ENCODE measurements at places on chromosomes 16 and 17.
A peak's percentile ranks its signal among the peaks of the same experiment; 100 is the strongest.

GRCh38 chr17:48804936-48805411, 12.1 kb downstream of the TTLL6 start:
- DNase-seq: no peak

DNA sequence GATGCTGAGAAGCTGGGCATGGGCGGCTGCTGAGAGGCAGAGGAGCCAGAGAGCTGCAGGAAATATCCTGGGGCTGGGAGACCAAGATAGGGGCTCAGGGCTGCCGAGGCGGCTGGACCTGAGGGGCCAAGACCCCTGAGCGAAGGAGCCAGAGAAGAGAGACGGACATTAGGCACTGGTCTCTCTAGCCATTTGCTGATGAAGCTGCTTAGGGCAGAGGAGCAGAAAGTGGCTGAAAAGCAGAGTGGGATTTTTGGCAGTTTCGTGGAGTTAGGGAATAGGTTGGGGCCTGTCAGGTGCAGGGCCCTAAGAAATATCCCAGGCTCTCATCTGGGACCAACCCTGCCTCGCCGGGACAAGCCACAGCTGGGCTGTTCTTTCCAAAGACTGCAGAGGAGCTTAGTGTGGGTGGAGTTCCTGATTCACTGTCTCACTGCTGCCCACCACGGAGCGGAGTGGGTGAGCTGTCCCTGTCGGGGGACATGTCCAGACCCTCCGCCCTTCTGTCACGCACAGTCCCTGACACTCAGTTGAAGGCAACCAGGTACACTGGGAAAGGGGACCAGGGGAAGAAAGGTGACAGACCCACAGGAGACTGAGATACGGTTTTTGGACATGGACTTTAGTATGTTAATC, 11.3 kb upstream of the DNASE1 start:
- DNase-seq: no peak

- DNase-seq: no peak
Measured at GRCh38 chr17:48995974-48996721, 1.0 kb upstream of the IGF2BP1 start.

GRCh38 chr17:28038802-28039201, 3.7 kb upstream of the NLK start:
- DNase-seq: peak; percentile 24

DNA sequence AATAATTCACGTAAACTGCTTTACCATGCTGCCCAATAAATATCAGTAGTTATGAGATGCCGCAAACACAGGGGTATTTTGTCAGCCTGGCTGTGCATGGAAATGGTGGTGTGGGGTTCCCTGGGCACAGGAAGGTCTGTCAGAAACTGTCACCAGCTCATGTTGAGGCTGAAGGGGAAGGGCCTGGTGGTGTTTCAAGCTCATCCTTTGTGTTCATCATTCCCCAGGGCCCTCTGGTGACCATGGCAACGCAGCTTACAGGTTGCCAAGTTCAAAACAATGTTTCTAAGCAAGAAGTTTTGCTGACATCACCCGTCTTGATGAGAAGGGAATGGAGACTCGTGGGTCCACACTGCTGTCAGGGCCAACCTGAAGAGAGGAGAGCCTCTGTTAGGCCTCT, 348.9 kb upstream of the C16orf82 start:
- DNase-seq: no peak

DNA sequence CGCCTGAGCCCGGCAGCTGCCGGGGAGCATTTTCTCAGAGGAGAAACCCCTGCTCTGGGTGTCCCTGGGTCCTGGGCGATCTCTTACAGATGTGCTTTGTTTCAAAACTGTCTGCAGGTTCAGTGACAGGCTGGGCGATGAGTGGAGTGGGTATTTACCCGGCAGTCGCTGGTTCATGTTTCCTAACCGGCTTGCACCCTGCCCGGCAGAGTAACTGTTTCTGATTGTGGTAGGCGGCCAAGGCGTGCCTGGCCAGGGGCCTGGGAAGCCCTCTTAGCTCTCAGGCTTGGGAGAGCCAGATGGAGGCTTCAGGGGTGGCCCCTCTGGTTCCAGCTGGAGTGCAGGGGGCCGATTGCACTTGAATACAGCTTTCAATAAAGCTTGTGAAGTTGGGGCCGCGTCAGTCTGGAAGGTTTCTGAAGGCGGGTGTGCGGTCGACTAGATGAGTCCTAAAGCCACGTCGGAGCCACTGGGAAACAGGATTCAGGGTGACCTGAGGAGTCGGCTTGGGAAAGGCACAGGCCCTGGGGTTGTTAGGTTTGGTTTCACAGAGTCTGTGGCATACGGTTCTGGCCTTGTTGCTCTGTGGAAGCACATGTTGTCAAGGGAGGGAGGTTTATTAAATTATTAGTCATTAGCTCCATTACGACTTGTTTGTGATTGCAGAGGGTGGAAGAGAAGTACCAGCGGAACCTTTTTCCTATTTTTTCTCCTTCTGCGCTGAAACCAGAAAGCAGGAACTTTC, 1.4 kb downstream of the BAIAP2 start:
- DNase-seq: no peak

GRCh38 chr16:78842950-78843349, 743.5 kb downstream of the WWOX start:
- no peak for DNase-seq

- DNase-seq: no peak
Measured at GRCh38 chr17:30922235-30923030, 688 bp downstream of the ADAP2 start.

GRCh38 chr16:23145186-23145585, 4.1 kb downstream of the USP31 start:
- DNase-seq: no peak

DNA sequence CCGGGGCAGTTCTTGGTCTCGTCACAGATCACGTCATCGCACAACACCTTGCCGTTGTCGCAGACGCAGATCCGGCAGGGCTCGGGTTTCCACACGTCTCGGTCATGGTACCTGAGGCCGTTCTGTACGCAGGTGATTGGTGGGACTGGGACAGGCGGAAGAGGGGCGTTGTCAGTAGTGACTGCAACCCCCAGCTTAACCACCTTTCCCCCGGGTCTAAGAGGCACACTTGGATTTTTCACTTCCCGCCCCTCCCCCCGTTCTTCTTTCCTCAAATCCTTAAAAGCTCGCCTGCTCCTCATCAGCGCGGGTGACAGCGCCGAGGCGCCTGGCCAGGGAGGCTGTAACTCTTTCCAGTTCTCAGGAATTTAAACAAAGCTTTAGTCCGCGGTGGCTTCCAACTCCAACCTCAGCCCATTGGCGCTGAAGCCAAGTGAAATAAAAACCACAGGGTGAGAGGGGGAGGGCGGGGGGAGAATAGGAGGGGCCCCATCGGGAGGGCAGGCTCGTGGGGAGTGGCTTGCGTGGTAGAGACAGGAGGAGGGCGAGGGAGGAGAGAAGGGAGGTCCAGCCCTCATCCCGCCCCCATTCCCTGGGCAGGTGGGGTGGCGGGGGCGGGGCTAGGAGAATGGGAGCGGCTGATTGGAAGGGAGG, 1.5 kb downstream of the COL1A1 start:
- no peak for DNase-seq

DNA sequence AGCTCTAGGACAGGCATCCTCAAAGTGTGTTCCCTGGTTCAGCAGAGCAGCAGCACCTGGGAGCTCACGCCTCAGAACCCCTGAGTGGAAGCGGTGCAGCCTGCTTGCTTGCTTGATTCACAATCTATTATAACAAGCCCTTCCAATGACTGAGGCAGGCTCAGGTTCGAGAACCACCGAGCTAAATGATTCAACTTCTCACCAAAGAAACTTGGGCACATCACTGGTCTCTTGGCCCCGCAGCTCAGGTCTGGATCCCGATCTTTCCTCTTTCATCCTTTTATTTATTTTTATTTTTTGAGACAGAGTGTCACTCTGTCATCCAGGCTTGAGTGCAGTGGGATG, 24.5 kb downstream of the CLUH start:
- no peak for DNase-seq

DNA sequence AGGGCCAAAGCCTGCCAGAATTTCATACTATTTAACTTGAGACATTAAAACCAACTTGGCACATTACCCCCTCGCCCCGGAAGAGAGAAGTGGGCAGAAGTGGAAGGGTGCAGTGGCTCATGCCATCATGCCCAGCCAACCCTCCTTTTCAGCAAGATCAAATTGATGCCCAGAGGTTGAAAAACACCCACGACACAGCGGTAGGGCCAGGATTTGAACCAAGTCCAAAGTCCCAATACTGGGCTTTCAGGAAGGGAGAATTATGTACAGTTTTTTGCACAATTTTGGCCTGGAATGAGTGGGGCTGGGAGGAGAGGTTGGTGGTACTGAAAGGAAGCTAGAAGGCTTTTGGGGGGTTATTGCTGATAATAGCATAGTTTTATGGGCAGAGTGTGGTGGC, 11.0 kb downstream of the PDP2 start:
- no peak for DNase-seq

DNA sequence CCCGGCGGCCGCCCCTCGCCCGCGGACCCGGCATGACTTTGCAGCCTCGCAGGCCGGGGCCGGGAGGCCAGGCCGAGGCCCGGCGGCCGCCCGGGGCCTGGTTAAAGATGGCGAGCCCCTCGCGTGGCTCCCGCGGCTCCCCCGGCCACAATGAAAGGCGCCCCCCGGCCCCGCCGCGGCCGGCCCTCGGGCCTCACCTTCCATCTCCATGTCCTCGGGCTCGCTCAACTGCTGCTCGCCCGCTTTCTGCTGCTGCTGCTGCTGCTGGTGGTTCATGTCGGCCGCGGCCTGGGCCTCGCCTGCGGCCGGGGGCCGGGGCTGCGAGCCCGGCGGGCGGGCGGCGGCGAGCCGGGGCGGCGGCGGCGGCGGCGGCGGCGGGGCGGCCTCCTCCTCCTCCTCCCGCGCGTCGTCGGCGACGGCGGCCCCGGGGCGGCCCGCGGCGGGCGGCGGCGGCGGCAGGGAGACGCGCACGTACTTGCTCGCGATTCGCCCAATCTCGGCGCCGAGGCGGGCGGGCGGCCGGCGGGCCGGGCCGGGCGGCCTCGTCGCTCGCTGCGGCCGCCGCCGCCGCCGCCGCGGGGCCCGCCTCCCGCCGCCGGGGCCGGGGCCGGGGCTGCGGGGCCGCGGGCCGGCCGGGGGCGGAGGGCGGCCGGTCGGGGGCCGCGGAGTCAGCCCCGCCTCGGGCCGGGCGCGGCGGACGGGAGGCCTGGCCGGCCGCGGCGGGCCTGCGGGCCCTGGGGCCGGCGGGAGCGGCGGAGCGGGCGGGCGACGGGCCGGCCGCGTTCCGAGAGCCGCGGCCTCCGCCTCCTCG, 491 bp downstream of the USP7 start:
- no peak for DNase-seq

- no peak for DNase-seq
Measured at GRCh38 chr16:46889942-46890300, 5.8 kb downstream of the GPT2 start.

GRCh38 chr17:11391134-11391533, 150.1 kb downstream of the SHISA6 start:
- no peak for DNase-seq

GRCh38 chr17:44527102-44527501, 23.9 kb upstream of the GPATCH8 start:
- DNase-seq: no peak

DNA sequence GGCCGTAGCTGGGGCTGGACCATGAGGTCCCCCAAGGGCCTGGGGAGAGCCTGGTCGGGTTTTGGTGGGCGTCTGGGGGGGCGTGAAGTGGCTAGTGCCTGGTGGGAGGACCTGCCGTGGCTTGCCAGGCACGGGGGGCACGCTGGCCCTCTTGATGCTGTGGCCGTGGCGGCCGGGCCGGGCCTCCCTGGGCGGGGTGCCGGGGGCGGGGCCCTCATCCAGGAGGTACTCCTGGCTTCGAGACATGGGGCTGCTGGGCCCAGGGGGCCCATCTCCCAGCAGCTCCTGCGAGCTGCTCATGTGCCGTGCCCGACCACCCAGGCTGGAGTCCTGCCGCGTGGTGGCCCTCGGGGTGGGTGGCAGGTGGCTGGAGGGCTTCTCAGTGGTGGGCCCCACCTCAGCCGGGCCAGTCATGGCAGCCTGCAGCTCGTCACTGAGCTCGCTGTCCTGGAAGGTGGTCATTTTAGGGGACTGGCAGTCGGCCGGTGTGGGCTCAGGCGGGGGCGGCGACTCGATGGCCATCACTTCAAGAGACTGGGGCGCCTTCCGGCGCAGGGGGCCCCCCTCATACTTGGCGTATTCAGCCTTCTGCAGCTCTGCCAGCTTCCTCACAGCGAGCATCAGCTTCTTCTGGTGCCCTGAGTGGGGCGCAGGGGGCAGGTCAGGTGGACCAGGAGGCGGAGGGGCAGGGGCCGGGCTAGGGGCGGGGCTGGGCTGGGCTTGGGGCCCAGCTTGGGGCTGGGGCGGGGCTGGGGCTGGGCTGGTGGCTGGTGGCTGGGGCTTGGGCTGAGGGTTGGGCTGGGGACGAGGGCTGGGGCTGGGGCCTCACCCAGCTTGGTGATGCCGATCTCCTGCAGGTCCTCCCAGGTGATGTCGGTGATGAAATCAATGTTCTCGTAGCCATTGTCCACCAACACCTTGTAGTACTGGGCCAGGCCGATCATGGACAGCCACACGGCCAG, 15.2 kb downstream of the CASKIN1 start:
- no peak for DNase-seq

DNA sequence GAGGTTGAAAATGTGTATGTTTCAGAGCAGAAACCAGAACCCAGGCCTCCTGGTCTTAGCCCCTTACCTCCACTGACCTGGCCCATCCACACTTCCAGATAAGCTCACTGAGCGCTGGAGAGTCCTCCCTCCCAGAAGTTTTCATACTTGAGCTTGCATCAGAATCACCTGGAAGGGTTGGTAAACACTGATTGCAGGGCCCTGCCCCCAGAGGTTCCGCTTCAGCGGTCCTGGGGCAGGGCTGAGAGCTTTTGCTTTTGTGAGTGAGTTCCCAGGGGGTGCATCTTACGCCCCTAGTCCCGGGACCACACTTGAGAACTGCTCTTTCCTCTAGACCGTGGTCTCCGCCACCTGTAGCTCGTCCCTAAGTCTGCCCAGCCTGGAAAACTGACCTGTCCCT, 20.6 kb downstream of the TTYH2 start:
- no peak for DNase-seq

- DNase-seq: no peak
Measured at GRCh38 chr17:68255151-68255550, 7.3 kb downstream of the AMZ2 start.

- no peak for DNase-seq
Measured at GRCh38 chr16:6155271-6155670, 1057.7 kb upstream of the EEF2KMT start.

DNA sequence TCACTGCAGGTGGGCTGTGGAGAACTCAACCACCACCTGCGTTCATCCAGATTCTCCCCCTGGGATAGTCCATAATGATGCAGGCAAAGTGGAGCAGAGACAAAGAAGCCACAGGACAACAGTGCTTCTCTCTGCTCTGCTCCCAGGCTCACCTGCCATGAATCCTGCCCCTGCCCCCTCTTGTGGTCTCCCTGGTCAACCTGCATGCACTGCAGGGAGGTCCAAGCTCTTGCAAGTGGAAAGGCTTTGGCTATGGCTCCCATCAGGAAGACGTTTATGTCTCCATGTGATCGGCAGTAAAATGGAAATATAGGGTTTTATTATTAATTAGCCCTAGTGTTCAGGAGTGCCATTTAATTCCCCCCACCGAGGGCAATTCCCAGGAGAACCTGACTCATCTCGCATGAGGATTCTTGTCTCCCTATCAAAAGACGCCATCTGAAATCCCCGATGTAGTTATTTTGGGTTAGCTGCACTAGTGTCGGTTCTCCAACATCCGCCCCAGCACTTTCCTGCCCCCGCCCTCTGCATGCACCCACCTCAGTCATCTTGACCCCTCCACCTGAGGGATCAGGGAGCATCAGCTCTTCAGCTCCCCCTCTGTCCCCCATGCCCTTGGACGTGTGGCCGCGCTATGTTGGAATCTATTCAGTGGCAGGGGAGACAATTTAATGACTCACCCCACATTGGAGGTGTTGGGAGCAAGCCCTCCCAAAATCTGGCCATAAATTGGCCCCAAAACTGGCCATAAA, 91.8 kb downstream of the KCNJ12 start:
- DNase-seq: no peak
